Activated T-helper 1 cell treated with Interleukin-2 at 50 U/mL for 16 hours (primary cell): ENCODE measurements at places on chromosomes 12 and 14.

- no peak for DNase-seq
These were observed 2.5 kb upstream of the TEP1 start for GRCh38 chr14:20415782-20416206.

- DNase-seq, result no peak
These were observed 6.1 kb upstream of the PAX9 start for GRCh38 chr14:36655571-36655962.

DNA sequence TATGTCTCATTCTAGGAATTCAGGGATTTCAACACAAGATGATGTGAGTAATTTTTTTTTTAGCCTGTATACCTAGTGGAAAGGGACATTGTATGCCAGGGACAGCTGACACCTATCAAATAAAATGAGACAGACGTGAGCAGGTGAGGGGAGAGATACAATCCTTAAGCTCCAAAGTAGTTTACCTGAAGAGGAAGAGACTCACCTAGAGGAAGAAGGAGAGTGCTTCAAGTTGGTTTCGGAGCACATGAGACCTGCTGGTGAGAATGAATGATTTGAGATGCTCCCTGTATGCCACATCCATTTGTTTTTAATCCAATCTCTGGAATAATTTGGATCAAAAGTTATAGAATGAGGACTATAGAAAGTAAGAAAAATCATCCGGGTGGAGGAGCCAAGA, 915.4 kb upstream of the FBXO33 start:
- DNase-seq, result no peak

DNA sequence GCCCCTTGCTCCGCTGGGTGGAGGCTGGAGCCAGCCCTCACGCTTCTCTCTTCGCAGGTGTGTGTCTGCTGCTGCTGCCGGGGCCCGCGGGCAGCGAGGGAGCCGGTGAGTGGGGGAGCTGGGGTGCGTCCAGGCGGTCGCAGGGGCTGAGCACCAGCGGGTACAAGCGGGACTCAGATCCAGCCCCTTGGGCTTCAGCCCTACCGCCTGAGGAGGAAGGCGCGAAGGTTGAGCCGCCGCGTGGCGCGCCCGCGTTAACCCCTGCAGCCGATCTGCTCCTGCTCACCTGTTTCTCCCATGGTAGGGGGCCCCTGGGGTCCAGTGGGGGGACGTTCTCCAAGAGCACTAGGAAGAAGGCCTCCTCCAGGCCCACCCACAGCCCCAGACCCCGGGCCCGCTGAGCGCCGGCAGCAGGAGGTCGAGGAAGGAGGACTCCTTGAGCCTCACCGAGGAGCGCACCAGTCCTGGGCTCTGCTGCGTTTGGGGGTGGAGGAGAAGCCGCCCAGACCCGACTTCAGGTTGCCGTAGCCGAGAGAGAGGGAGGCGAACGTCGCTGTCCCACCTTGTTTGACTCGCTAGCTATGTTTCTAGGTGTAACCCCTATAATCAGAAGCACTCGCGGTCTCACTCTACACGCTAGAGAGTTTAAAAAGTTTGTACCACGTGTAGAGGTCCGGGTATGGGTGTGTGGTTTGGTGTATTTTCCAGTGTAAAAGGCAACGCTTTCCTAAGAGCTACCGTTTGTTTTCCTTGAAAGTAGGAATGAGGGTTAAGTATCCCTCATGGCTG, 834 bp downstream of the COCH start:
- no peak for DNase-seq

DNA sequence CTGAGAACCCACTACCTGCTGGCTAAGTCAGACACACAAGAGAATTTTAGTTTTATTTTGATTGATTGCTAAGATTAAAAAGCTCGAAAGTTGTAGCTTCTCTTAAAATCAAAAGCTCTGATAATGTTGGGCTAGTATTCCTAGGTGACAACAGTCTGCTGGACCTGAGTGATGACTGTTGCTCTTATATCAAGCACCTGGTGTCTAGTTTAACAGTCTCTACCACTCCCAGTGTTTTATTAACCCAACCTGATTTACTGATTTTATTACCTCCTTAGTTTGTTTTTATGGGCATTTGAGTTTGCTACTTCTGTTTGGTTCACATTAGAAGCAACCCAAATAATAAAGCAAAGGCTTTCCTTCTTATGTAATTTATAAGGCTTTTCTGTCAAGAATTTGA, 41.8 kb downstream of the ATP6V1D start:
- no peak for DNase-seq

GRCh38 chr12:85413266-85413665, 133.2 kb downstream of the ALX1 start:
- DNase-seq, result no peak

DNA sequence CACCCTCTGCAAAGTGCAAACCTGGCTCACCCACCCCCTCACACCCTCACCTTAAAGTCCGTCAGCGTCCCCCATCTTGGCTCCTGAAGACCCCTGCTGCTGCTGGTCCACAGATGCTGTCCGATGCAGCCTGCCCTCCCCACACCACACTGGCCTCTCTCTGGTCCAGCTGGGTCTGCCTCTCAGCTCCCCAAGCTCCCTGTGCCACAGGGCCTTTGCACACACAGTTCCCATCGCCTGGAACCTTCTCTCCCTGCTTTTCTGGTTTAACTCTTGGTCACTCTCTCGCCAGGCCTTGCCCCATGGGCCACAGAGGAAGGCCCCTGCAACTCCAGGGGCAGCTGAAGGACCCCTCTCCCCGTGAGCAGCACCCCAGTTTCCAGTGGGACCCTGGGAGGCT, 44.9 kb downstream of the TESC start:
- no peak for DNase-seq

DNA sequence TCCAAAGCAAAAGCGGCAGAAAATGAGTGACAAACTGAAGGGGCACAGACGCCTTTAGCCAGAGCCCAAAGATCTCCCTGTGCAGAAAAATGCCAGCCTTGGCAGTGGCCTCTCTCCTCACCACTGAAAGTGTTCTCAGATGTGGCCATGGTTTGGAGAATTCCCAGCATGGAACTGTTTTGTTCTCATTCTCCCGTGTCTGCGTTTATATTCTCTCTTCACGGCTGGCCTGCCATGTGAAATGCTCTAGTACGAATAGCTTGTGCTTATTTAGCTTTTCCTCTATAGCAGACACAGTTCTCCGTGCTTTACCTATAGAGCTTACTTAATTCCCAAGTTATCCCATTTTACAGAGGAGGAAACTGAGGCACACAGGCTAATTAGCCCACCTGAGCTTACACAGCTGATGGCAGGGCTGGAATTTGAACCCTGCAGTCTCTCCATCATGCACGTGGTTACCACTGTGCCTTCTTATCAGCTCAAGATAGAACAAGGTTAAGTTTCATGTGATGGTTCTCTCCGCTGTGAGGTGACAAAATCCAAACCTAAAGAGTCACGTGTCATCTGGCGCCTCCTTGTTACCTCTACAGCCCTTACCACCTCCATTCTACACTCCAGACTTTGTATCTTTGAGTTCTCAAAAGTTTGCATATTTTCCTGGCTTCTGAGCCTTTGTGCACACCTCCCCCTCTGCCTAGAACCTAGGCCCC, 141.6 kb downstream of the GCH1 start:
- no peak for DNase-seq

- no peak for DNase-seq
These were observed 146.6 kb downstream of the NRXN3 start for GRCh38 chr14:78316786-78317185.
